ENCODE measurements at places on chromosomes 4 and X.

DNA sequence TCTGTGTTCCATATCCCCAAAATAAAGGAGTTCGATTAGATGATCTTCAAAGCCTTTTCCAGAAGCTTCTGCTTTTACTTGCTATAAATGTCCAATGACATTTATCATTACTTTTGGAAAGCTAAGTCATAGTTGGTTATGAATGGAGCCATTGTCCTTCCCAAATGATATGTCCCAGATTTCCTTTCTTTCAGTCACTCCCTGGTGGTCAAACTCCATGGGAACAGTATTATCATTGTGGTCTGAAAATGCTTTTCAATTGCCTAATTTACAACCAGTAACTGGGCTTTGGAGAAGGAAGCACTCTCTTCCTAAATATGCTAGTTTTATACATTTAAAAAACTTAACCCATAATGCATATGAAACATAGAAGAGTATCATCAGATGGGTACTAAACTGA, 571.5 kb upstream of the AMOT start:
- no peak overlapping the region for H3K4me3 ChIP-seq
- no peaks in the 10 kb centered on the region for H3K27me3 ChIP-seq
- no peaks in the 10 kb centered on the region for H3K36me3 ChIP-seq
- no peak for DNase-seq
- H3K27ac ChIP-seq = no peak overlapping the region

DNA sequence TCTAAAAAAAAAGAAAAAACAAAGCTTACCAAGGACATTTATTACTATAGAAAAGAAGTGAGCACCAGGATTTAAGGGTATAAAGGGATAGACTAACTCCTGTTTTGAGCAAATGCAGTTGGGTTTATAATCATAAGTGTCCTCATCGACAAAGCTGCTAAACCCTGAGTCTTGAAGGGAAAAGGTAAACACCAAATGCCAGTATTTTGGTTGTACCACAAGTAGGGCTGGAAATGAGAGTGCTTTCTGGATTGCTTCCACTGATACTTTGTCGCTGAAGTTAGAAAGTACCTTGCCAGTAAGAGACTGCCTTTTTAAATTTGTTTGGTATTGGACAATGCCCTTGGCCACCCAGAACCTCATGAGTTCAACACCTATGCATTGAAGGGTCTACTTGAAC, 53.7 kb downstream of the WDFY3 start:
- H3K27me3 ChIP-seq = no peaks in the 10 kb centered on the region
- no peak overlapping the region for H3K27ac ChIP-seq
- no peaks in the 10 kb centered on the region for H3K4me1 ChIP-seq
- H3K36me3 ChIP-seq = peaks cover 26% of the 10 kb centered on the region
- DNase-seq = no peak
- H3K4me3 ChIP-seq = no peak overlapping the region

GRCh38 chrX:139647597-139647996, 60.4 kb downstream of the MCF2 start:
- no peaks in the 10 kb centered on the region for H3K27me3 ChIP-seq
- H3K27ac ChIP-seq = no peak overlapping the region
- no peak overlapping the region for H3K4me3 ChIP-seq
- DNase-seq = no peak
- H3K36me3 ChIP-seq = no peaks in the 10 kb centered on the region

- no peak overlapping the region for H3K27ac ChIP-seq
- no peak overlapping the region for H3K4me3 ChIP-seq
- DNase-seq = no peak
Observed at GRCh38 chrX:125954236-125954635, 211.9 kb downstream of the DCAF12L2 start.

DNA sequence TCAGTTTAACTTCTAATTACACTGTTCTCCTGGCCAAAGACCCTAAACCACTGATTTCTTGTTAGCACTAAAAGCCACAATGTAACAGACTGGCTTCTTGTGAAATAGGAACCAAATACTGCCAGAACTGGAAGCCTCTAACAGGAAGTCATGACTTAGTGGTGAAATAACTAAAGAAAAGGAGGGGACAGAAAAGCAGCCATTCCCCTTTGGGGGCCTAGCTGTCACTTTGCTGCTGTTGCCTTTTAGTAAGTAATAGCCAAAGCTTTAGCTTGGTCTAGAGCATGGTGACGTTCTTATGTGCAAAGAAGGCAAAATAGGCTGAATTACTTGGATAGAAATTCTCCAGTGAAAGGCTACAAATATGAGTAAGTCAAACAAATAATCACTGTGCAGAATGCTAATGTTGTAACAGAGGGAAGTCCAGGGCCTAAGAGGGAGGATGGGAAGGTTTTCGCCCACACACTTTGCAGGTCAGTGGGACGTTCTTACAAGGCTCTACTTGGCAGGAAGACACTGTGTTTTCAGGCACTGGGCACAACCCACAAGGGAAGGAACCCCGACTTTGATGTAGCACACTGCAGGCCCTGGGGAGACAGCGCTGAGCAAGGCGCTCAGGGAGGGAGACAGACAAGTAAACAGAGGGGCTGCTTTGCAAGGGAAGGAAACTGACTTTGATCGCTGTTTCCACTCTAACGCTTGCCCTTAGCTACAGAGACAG, 16.7 kb downstream of the GAB3 start:
- peaks cover 82% of the 10 kb centered on the region for H3K4me1 ChIP-seq
- H3K27me3 ChIP-seq = no peaks in the 10 kb centered on the region
- H3K4me3 ChIP-seq = no peak overlapping the region
- peak overlapping the region; percentile 63 for H3K27ac ChIP-seq
- H3K36me3 ChIP-seq = no peaks in the 10 kb centered on the region
- DNase-seq = peak; percentile 57

DNA sequence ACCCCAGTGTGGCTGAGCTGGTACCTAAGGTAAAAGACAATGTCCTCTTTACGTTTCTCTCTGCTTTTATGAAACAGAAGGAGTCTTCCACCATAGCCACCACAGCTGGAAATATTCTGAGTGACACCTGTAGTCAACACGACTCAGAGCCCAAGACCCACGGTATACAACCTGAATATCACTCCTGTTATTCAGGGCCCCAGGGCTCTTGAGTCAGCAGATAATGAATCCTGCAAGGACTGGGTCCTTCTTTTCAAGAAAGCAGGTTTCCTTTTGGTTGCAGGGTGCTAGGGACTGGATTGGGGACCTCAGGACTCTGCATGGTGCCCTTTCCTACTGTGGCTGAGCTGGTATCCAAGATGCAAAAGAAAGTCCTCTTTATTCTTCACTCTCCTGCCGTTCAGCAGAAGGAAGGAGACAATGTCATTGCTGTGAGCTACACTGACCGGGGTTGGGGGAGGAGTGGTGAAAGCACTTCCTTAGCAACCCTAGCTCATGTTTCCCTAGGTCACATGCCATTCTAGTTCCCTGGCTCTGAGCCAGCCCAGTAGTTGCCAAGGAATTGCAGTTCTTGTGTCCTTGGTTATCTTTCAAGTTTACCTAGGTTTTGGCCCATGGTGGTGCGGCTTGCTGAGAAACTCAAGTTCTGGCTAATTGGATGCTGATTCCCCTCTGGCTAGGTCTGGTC, 23.7 kb upstream of the UNC5C start:
- no peaks in the 10 kb centered on the region for H3K36me3 ChIP-seq
- no peak overlapping the region for H3K27ac ChIP-seq
- H3K4me1 ChIP-seq = no peaks in the 10 kb centered on the region
- no peaks in the 10 kb centered on the region for H3K27me3 ChIP-seq
- DNase-seq = no peak

DNA sequence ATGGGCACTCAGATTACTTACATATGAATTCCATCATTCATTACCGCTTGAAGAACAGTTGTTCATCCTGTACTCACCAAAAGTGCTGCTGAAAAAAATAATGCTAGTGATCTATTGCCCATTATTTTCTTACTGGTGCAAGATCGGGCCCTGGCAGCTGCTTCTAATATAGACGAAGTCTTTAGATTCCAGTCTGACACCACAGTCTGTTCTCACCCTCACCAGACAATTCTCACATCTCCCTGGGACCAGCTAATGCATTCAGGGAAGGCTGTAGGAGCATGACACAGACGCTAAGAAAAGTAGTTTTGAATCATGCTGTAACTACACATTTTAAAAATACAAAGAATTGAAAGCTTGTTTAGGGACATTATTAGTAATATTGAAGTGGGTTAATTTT, 13.8 kb downstream of the GEMIN8 start:
- DNase-seq = no peak
- no peaks in the 10 kb centered on the region for H3K36me3 ChIP-seq
- H3K4me1 ChIP-seq = no peaks in the 10 kb centered on the region
- no peak overlapping the region for H3K27ac ChIP-seq
- H3K27me3 ChIP-seq = no peaks in the 10 kb centered on the region

DNA sequence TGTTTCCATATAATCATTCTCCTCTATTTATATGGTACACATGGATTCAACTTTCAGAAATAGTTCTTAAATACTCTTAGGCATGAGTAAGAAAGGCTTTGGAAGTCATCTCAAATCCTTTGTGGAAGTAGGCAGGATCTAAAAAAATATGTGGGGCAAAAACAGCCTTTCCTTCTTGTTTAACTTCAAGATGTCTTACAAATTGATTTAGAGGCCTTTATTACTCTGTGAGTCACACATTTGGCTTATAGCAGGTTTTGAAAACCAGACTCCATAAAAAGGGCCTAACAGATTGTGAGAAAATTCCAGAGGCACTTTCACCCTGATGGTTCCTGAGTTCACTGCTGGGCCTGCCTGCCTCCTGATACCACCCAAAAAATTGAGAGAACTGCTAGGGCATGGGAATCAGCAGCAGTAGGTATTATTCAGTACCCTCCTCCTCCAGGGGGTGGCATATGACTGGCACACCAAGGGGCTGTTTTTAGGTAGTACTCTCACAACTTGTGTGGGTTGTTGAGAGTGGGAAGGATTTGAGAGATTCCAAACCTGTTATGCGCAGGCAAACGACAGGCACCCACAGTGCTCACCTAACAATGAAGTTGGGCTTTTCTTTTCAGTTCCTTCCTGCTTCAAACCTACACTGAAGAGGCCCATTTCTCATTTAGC, 162.7 kb upstream of the MBNL3 start:
- no peak for DNase-seq
- no peaks in the 10 kb centered on the region for H3K36me3 ChIP-seq
- no peak overlapping the region for H3K4me3 ChIP-seq
- H3K4me1 ChIP-seq = no peaks in the 10 kb centered on the region
- H3K27me3 ChIP-seq = no peaks in the 10 kb centered on the region

DNA sequence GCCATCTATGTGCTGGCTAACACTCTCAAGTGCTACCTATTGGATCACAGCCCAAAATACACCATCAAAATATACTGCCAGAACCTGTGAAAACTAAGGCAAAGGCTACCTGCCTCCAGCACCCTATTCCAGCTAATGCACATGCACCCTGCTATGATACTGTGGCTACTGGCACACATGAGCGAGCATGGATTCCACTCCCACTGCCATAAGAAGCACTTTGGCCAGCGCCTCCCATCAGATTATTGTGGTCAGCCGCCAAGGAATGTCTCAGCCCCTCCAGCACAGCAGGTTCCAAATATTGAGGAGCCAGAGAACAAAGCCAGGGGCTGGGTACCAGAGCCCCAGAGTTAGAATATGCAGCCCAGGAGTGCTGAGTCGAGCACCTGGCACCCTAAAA, 32.5 kb upstream of the TMPRSS11F start:
- no peaks in the 10 kb centered on the region for H3K4me1 ChIP-seq
- no peak overlapping the region for H3K4me3 ChIP-seq
- no peak overlapping the region for H3K27ac ChIP-seq
- DNase-seq = no peak
- peaks cover 5% of the 10 kb centered on the region for H3K27me3 ChIP-seq

GRCh38 chr4:56979421-56980072, 851 bp downstream of the POLR2B start:
- H3K4me1 ChIP-seq = peaks cover 50% of the 10 kb centered on the region
- DNase-seq = peak; percentile 48
- H3K4me3 ChIP-seq = peak overlapping the region; percentile 80
- H3K27ac ChIP-seq = no peak overlapping the region

DNA sequence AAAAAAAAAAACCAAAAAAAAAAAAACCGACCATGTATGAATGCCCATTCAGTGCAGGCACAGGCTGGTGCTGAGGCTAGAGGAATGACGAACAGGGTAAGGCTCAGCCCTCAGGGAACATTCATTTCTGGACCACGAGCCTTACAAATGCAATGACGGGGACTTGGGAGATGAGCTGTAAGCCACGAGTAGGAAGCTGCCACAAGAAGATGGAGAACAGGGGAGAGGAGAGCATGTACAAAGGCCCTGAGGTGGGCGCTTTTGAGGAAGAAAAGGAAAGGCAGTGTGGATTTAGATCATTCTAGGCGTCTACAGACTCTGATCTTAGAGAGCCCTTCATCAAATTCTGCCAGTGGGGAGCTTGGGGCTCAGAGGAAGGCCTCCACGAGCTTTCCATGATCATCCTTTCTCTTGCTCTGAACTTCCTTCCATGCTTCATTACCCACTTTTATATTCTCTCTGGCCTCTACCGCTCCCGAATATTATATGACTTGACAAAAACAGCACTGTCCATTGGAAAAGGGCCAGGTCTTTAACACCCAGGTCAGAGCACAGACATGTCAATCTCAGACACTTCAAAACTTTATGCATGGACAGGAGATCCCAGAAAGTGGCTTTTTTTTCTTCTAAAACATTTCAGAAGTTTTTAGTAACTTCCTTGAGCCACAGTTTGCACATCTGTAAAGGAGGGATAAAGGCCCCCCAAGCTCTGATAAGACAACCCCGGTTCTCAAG, 3.3 kb upstream of the ZNF518B start:
- H3K27ac ChIP-seq = no peak overlapping the region
- DNase-seq = no peak
- H3K4me3 ChIP-seq = no peak overlapping the region
- H3K4me1 ChIP-seq = peaks cover 14% of the 10 kb centered on the region

DNA sequence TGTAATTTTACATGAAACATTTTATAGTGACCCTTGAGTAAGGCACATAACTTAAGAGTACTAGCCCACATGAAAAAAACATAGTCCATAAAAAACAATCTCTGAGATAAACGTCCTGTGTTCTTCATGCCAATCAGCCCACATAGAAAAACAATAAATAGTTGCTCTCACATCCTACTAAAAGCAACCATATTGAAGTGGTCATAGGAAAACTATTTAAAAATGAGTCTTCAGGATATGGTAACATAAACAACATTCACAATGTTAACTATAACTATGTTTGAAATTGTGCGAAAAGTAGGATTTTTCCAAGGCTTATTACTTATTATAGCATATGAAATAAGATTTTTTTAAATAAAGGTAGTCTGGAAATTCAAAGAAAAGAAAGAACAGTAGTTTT, 77.1 kb upstream of the EPHA5 start:
- no peak overlapping the region for H3K4me3 ChIP-seq
- no peaks in the 10 kb centered on the region for H3K4me1 ChIP-seq
- no peaks in the 10 kb centered on the region for H3K36me3 ChIP-seq
- DNase-seq = peak; percentile 1
- no peak overlapping the region for H3K27ac ChIP-seq

- DNase-seq = no peak
- no peaks in the 10 kb centered on the region for H3K36me3 ChIP-seq
- peaks cover under 1% of the 10 kb centered on the region for H3K27me3 ChIP-seq
- no peak overlapping the region for H3K27ac ChIP-seq
Observed at GRCh38 chr4:122622400-122622799, 1.5 kb upstream of the IL21 start.

- no peak for DNase-seq
- no peaks in the 10 kb centered on the region for H3K36me3 ChIP-seq
- no peak overlapping the region for H3K27ac ChIP-seq
- no peaks in the 10 kb centered on the region for H3K4me1 ChIP-seq
Observed at GRCh38 chr4:189771696-189772361, 168.8 kb upstream of the FRG1 start.

- no peak overlapping the region for H3K4me3 ChIP-seq
- DNase-seq = no peak
- no peaks in the 10 kb centered on the region for H3K4me1 ChIP-seq
- no peaks in the 10 kb centered on the region for H3K36me3 ChIP-seq
- H3K27ac ChIP-seq = no peak overlapping the region
Observed at GRCh38 chr4:154623436-154623835, 11.0 kb upstream of the FGG start.
